ENCODE measurements at places on chromosomes 11 and 22.

DNA sequence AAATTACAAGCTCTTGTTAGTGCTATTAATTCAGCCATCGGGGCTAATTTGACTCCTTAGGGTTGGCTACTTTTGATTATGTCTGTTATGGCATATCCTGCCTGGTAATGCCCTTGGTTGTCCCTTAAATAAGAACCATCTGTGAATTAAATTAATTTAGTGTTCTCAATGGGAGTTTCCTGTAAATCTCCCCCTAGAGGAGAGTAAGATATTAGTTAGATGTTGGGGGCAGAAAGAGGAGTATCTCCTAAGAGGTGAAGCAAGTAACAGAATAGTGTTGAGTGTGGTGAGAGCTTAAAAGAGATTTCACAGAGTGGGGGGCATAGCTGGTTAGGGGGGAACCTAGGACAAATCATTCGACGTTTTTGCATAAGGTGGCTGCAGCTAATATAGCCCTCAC is 1126.9 kb downstream of the JRKL start:
- no peak for DNase-seq

DNA sequence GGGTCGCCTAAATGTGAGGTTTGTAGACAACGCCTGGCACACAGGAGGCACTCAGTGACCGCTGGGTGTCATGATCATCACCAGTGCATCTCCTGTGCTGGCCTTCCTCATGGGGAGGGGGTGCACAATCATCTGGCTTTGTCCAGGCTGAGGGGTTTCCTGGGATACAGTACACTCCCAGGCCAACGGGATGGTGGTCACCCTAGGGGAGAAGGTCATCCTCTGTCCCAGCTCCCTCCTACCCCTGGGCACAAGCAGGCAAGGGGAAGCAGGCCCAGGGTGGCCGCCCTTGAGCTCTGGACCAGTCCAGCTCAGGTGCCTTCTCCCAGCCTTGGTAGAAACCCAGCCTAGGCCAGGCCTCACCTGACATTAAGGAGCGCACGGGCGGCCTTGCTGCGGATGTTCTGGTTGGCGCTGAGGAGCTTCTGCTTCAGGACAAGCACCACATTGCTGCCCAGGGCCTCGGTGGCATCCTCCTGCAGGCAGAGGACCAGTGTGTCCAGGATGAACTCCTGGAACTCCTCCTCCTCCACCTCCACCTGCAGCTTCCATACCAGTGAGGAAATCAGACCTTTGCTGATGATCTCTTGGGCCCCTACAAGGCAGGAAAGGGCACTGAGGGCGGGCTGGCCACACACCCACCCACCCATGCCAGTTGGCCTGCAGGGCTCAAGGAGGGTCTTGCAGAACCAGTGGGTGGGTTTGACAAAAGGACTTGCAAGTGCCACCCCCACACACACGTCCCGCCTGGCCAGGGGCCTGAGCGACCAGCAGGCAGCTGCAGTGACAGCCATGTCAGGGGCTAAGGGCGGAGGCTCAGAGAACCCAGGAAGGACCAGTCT is 6.6 kb upstream of the GNAZ start:
- no peak for DNase-seq

- DNase-seq = no peak
Observed at GRCh38 chr11:22927793-22928192, 67.5 kb upstream of the CCDC179 start.

- DNase-seq = no peak
Observed at GRCh38 chr11:65310736-65311135, 3.9 kb upstream of the CDC42EP2 start.

GRCh38 chr11:116930586-116930985 is 93.2 kb upstream of the APOA1 start:
- no peak for DNase-seq

DNA sequence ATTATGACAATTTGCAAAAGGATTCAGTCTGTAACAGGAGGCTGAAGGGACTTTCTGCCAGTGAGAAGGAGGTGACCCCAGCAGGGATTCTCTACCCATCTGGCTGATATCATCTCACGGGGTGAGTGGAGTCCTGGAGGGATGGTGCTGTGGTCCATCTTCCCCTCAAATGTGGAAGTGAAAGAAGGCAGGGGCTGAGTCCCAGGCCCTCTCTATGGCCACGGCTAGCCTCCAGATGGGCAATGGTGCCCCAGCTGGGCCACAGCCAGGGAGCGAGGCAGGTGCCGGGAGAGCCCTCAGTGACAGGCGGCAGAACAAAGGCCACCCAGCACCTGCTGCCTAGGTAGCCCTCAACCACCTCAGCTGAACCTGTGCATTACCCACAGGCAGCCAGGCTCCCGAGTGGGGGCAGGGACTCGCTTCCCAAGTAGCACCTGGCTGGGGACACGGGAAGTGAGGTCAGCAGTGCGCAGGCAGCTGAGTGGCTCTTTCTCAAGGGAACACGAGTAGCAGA is 6.7 kb downstream of the NECTIN1 start:
- no peak for DNase-seq

GRCh38 chr11:47564933-47565339 is 463 bp upstream of the PTPMT1 start:
- DNase-seq = peak; percentile 6

DNA sequence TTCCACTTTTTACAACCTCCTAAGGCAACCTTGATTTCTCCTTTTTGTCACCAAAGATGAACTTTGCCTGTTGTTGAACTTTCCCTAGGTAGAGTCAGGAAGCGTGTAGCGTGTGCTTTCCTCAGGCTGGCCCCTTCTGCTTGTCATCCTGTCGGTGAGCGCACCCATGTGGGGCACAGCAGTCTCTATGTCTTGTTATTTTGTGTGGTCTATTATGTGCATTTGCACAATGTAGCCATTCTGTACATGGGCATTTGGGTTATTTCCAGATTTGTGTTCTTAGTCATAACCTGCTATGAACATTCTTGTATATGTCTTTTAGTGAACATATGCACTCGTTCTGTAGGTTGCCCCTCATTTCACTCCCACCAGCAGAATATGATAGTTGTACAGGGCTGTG is 34.9 kb downstream of the CABIN1 start:
- DNase-seq = no peak
